Tibial nerve (tissue), 4 donors: ENCODE measurements at places on chromosomes 6 and 20. TPM values are rescaled to one million over a fixed set of nuclear protein-coding genes. Genes with fewer than 3 reads are reported as not detected.
A peak's percentile ranks its signal among the peaks of the same experiment; 100 is the strongest.

- H3K4me3 ChIP-seq: no peak overlapping the region
- no peaks in the 10 kb centered on the region for H3K4me1 ChIP-seq
- DNase-seq: no peak
Observed at GRCh38 chr6:69038841-69039240, 403.8 kb downstream of the ADGRB3 start.

DNA sequence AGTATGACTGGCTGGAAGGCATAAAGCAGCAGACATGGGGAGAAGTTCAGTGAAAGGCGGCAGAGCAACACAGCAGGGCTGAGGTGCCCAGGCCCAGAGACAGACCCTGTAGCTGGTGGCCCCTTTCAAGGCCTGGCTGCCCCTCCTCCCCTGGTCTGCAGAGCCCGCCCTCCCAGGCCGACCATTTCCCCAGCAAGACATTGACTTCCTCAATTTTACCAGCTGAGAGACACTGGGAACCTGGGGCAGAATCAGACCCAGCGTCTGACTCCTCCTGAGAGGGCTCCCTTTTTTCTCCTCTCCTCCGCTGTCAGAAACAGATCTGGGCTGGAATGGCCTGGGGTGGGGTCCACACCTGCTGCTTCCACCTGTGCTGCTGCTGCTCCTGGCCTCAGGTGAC, at the start of gene TREML4:
Gene TREML4 (plus strand): TSS at position 254 of the 400 bp plus-strand sequence. CDS start 79 bp downstream, at position 333.
- H3K4me3 ChIP-seq: no peak within 1 kb of the TSS
- no peaks in the 10 kb centered on the region for H3K27me3 ChIP-seq
- H3K4me1 ChIP-seq: no peaks in the 10 kb centered on the region
- no peak within 1 kb of the TSS for H3K27ac ChIP-seq
- DNase-seq: no peak

GRCh38 chr20:62755817-62756724, 40.2 kb upstream of the MRGBP start:
- no peaks in the 10 kb centered on the region for H3K36me3 ChIP-seq
- H3K4me1 ChIP-seq: no peaks in the 10 kb centered on the region
- H3K4me3 ChIP-seq: no peak overlapping the region
- H3K27ac ChIP-seq: no peak overlapping the region
- DNase-seq: no peak

GRCh38 chr6:35048631-35049083, 92.5 kb downstream of the TCP11 start:
- no peaks in the 10 kb centered on the region for H3K36me3 ChIP-seq
- H3K27me3 ChIP-seq: no peaks in the 10 kb centered on the region
- DNase-seq: no peak
- H3K4me3 ChIP-seq: peak overlapping the region; percentile 29
- peak overlapping the region; percentile 83 for H3K27ac ChIP-seq

DNA sequence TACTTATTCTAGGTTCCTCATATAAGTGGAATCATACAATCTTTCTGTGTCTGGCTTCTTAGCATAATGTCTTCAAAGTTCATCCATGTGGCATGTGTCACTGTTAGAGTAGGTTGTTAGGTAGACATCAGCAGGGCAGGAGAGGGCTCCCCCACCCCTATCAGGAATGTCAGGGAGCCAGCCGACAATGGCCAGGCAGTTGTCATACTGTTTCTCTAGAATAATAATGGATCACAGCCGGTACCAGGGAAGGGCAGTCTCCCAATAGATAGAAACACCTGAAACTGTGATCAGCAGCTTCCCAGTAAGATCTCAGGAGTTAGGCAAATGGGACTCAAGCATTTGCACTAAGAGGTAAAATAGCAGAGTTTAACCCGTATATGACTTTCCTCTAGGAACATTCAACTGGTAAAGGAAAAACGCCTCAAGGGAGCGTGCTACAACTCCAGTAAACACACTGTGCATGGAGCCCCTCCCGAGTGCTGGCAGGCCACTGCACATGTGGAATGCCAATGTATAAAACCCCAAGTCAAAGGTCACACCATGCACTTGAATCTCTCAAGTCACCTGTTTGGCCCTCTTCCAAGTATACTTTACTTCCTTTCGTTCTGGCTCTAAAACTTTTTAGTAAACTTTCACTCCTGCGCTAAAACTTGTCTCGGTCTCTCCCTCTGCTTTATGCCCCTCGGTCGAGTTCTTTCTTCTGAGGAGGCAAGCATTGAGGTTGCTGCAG, 29.8 kb upstream of the SIRT5 start:
- H3K27ac ChIP-seq: no peak overlapping the region
- H3K27me3 ChIP-seq: no peaks in the 10 kb centered on the region
- H3K4me3 ChIP-seq: no peak overlapping the region
- DNase-seq: no peak
- no peaks in the 10 kb centered on the region for H3K36me3 ChIP-seq

- no peaks in the 10 kb centered on the region for H3K27me3 ChIP-seq
- DNase-seq: no peak
- no peak overlapping the region for H3K4me3 ChIP-seq
- H3K27ac ChIP-seq: no peak overlapping the region
Observed at GRCh38 chr20:7695635-7696034, 244.6 kb downstream of the HAO1 start.

DNA sequence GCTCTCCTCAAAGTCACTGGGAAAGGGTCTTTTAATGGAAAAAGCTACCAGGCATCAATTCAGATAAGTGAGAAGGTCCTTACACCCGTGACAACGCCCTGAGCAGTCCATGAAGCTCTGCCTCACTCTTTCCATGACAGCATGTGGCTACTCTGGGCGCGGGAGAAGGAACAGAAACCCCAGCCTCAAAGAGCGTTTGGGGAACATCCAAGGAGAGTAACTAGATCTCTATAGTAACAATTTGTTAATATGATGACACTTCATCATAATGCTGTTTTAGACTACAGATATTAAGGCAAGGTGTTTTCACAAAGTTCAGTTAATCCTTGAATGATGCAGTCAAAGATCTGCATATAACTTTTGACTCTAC, 55.2 kb downstream of the KIF6 start:
- no peak for DNase-seq
- H3K36me3 ChIP-seq: no peaks in the 10 kb centered on the region
- no peak overlapping the region for H3K27ac ChIP-seq
- H3K4me3 ChIP-seq: no peak overlapping the region
- H3K4me1 ChIP-seq: peaks cover 13% of the 10 kb centered on the region

DNA sequence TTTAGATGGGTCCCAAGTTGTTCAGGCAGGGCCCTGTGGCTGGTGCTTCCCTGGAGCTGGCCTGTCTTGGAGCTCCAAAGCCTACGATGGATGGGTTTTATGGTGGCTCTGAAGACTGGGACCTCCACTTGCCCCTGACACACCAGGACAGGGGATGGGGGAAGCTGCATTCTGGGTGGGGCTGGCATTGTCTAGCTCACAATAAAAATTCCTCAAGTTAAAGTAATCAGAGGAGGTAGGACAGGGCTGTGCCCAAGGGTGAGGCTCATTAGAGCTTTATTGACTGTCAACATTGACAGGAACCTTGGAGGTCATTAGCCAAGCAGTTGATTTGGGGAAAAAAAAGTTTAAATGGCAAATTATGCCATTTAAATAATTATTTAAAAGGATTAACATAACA, 35.7 kb downstream of the TFAP2C start:
- no peak overlapping the region for H3K27ac ChIP-seq
- H3K36me3 ChIP-seq: no peaks in the 10 kb centered on the region
- no peak for DNase-seq

DNA sequence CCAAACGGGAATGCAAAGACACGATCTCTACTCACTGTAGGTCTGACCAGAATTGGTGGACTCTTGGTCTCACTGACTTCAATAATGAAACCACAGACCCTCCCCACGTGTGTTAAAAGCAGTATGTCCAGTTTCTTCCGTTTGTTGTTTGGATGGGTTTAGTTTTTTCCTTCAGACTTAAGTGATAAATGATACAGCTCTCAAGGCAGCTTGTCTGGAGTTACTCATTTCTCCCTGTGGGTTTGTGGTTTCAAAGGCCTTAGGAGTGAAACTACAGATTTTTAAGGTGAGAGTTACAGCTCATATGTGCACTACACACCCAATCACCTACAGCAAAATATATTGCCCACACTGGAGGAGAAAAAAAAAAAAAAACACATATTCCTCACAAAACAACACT, 86.7 kb upstream of the STMND1 start:
- DNase-seq: no peak
- no peaks in the 10 kb centered on the region for H3K36me3 ChIP-seq
- no peak overlapping the region for H3K27ac ChIP-seq
- H3K4me3 ChIP-seq: no peak overlapping the region
- H3K4me1 ChIP-seq: peaks cover 6% of the 10 kb centered on the region

DNA sequence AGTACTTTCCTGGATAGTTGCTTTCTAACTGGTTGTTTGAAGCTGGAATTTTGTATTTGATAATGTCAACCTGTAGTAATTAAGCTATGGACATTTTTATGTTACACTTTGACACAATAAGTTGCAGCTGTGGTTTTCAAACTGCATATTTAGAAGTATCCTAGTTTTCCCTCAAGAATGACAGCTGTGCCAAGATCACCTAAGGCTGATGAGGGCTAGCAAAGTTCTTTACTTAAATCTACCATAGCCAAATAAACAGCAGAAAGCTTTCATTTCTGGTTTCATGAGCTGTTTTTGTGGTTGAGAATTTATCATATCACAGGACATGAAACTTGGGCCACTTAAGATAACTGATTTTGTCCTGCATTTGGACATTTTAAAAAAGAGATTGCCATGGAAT, 30.6 kb downstream of the FAM229B start:
- H3K4me3 ChIP-seq: no peak overlapping the region
- no peaks in the 10 kb centered on the region for H3K27me3 ChIP-seq

DNA sequence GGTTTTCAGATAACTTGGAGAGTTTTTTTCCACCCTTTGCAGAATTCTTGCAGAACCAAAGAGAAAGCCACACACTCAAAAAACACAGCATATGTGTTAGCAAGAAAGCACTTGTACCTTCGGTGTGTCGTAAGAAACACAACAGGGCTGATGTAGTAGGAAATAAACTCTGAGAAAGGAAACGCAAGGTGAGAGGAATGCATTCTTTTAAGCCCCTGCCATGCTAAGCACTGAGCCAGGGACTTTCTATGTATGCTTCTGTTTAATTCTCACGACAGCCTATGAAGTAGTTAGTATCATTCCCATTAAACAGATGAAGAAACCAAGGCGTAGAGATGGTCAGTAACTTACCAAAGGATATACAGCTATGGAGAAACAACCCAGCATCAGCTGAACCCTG, 23.1 kb downstream of the NEDD9 start:
- H3K4me1 ChIP-seq: peaks cover 87% of the 10 kb centered on the region
- DNase-seq: no peak
- H3K27me3 ChIP-seq: no peaks in the 10 kb centered on the region
- no peak overlapping the region for H3K4me3 ChIP-seq
- no peak overlapping the region for H3K27ac ChIP-seq

DNA sequence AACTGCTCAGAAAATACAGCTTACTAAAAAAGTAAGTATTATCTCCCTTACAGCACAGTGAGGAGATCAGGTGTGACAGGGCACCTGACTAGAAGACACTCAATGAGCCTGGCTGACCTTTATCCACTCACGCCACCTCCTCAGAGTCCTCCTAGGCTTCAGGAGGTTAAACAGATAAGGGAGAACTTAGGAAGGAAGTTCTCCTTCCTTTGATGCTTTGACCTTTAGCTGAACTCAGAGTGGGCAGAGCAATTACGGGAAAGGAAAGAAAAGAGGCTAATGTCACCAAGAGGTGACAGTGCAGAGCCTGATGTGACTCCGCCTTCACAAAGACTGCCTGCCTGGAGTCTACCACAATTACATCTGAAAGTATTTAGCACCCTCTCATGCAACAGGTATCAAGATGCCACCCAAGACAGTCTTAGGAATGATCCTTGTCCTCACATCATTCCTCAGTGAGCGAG, 36.7 kb downstream of the MAN1A1 start:
- no peak overlapping the region for H3K27ac ChIP-seq
- no peak for DNase-seq
- no peaks in the 10 kb centered on the region for H3K27me3 ChIP-seq
- peaks cover 18% of the 10 kb centered on the region for H3K4me1 ChIP-seq

DNA sequence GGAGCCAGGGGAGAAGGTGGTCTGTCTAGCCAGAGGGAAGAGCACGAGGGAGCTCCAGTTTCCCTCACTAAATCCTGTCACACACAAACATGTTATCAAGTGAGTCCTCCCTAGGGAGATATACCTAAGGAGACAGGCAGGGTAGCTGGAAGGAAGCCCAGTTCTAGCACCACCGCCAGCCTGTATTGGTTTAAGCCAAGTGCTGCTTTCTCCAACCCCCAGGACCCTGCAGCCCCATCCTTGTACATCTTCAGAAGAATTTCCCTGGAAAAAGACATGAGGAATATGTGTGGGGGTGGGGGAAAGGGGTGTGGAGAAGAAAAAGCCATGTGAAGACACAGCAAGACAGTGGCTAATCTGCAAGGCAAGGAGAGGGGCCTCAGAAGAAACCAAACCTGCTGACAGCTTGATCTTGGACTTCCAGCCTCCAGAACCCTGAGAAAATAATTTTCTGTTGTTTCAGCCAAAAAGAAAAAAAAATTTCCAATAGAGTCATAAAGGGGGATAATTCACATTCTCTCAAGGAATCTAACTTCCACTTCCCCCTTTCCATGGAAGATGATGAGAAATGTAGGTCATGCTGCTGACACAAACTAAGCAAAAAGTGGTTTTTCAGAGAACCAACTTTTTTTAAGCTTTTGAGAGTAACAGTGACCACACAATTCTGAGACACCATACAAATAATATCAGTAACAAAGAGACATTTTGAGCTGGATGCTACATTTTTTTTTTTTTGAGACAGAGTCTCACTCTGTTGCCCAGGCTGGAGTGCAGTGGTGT, 103.2 kb upstream of the PRDM1 start:
- DNase-seq: no peak
- no peak overlapping the region for H3K27ac ChIP-seq
- H3K4me1 ChIP-seq: no peaks in the 10 kb centered on the region
- no peaks in the 10 kb centered on the region for H3K36me3 ChIP-seq
- H3K27me3 ChIP-seq: peaks cover 57% of the 10 kb centered on the region

GRCh38 chr6:157756708-157757429, 66.2 kb upstream of the SNX9 start:
- peak; percentile 87 for DNase-seq
- no peaks in the 10 kb centered on the region for H3K4me1 ChIP-seq
- no peak overlapping the region for H3K4me3 ChIP-seq
- no peaks in the 10 kb centered on the region for H3K36me3 ChIP-seq

GRCh38 chr6:159833997-159834603, 34.0 kb downstream of the PNLDC1 start:
- no peak overlapping the region for H3K4me3 ChIP-seq
- peaks cover 5% of the 10 kb centered on the region for H3K4me1 ChIP-seq
- DNase-seq: no peak
- H3K36me3 ChIP-seq: no peaks in the 10 kb centered on the region
- no peak overlapping the region for H3K27ac ChIP-seq
- H3K27me3 ChIP-seq: no peaks in the 10 kb centered on the region

MCM9 gene
- 11.2 TPM for total RNA-seq

SUMO4 gene
- total RNA-seq: 6.9 TPM

ECT2L gene
- total RNA-seq: 0.30 TPM

MYB gene
- 0.87 TPM for total RNA-seq

ELOVL4 gene
- total RNA-seq: 2.4 TPM

TFAP2D gene
- not detected for total RNA-seq

EFCAB8 gene
- 0.30 TPM for total RNA-seq

CGA gene
- not detected for total RNA-seq

SMIM13 gene
- total RNA-seq: 9.4 TPM
